Fibroblast of skin of abdomen (primary cell): ENCODE measurements at places on chromosomes 4 and X.

DNA sequence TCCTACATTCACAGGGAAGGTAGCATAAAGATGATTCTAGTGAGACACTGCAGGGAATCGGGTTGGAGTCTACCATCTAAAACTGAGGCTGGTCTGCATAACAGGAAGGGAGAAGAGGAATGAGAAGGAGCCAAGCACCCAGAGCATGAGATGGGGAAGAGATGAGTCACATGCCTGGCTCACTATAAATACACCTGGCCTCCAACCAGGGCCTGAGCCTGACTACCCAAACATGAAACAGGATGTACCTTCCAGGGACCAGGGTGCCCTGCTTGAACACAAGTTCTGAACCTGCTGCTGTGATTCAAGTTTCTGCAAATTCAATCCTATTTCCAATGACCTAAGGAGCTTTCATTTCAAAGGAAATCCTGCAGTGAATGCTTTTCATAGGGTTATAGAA lies 24.9 kb downstream of the CD99L2 start:
- no peak for DNase-seq

- DNase-seq: peak; percentile 46
These were observed 24.3 kb upstream of the PGM2 start for GRCh38 chr4:37802068-37802666.

DNA sequence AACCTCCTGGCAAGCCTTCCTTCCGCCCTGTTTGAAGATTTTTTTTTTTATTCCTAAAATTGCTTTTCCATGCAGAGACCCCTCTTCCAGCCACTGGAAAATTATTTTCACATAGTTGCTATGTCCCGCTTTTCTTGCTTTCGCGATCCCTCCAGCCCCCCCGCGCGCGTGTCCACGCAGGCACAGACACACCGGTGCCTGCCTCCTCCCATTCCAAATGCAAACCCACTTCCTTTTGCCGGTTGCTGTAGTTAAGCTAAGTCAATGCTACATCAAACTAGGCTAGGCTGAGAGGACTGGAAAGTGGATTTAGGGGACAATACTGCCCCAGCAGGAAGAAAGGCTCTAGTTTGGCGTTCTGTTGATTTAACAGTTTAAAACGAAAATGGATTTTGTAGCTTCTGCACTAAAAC lies 111.0 kb downstream of the DHX15 start:
- peak; percentile 32 for DNase-seq

GRCh38 chr4:146401274-146401673 lies 120.5 kb downstream of the SLC10A7 start:
- no peak for DNase-seq
